SJSA1 (cell line): ENCODE measurements at places on chromosomes 1 and 21. TPM values are rescaled to one million over a fixed set of nuclear protein-coding genes. Genes with fewer than 3 reads are reported as not detected.

RFX5 gene
- 32.2 and 46.9 TPM in 2 replicates for total RNA-seq

RGS8 gene
- total RNA-seq, result 0.37 TPM in 1 of 2 replicates, not detected in the other

OR2M5 gene
- not detected in 2 replicates for total RNA-seq

RXFP4 gene
- total RNA-seq, result not detected in 2 replicates

CHI3L1 gene
- not detected in 2 replicates for total RNA-seq

ICOSLG gene
- total RNA-seq, result 0.26 TPM in 1 of 2 replicates, not detected in the other

FMO4 gene
- total RNA-seq, result 2.8 TPM in 1 of 2 replicates, not detected in the other

AMY2A gene
- total RNA-seq, result not detected in 2 replicates

ARHGEF2 gene
- total RNA-seq, result 49.8 and 81.1 TPM in 2 replicates

AADACL4 gene
- not detected in 2 replicates for total RNA-seq

FAM78B gene
- total RNA-seq, result 0.11 TPM in 1 of 2 replicates, not detected in the other

UMODL1 gene
- 0.22 TPM in 1 of 2 replicates, not detected in the other for total RNA-seq

CCDC17 gene
- 0.34 TPM in 1 of 2 replicates, not detected in the other for total RNA-seq

RAP1GAP gene
- total RNA-seq, result 0.03 and 0.08 TPM in 2 replicates

MYCL gene
- total RNA-seq, result 5.3 and 8.1 TPM in 2 replicates

OR2M2 gene
- not detected in 2 replicates for total RNA-seq

NR5A2 gene
- 0.03 TPM in 1 of 2 replicates, not detected in the other for total RNA-seq

TNFRSF18 gene
- not detected in 2 replicates for total RNA-seq

KRTAP10-5 gene
- not detected in 2 replicates for total RNA-seq

RHD gene
- not detected in 2 replicates for total RNA-seq
